Urinary bladder (tissue), 4 donors: ENCODE measurements at places on chromosomes 12 and 14. TPM values are rescaled to one million over a fixed set of nuclear protein-coding genes. Genes with fewer than 3 reads are reported as not detected.

- DNase-seq: no peak
Observed at GRCh38 chr12:95037906-95038305, 34.4 kb upstream of the NDUFA12 start.

DNA sequence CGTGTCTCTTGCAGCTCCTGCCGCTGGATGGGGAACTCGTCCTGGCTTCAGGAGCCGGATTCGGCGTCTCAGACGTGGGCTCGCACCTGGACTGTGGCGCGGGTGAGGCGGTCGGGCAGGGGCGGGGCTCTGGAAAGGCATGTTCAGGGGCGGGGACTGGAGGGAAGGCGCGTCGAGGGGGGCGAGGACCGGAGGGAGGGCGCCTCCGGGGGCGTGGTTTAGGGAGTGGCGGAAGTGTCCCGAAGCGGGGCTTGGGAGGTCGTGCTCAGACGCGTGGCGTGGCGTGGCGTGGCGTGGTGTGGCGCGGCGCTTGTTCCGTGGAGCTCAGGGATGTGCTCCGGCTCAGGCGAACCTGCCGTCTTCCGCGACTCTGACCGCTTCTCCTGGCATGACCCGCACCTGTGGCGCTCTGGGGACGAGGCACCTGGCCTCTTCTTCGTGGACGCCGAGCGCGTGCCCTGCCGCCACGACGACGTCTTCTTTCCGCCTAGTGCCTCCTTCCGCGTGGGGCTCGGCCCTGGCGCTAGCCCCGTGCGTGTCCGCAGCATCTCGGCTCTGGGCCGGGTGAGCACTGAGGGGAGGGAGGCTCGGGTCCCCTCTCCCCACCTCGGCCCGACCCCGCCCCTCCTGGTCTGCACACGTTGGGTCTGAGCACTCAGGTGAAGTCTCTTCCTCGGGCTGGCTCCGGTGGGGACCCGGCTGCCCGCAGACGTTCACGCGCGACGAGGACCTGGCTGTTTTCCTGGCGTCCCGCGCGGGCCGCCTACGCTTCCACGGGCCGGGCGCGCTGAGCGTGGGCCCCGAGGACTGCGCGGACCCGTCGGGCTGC, 6.2 kb downstream of the AMN start:
- peak; percentile 47 for DNase-seq

The SRRM4 gene
- 0.08 TPM for polyA plus RNA-seq

The KRT1 gene
- not detected for polyA plus RNA-seq

- DNase-seq: no peak
Observed at GRCh38 chr12:48878548-48878947, 12.9 kb upstream of the RND1 start.

GRCh38 chr14:54174457-54174856, 217.8 kb upstream of the BMP4 start:
- no peak for DNase-seq

- DNase-seq: no peak
Observed at GRCh38 chr14:61469781-61470180, 148.4 kb downstream of the PRKCH start.

- no peak for DNase-seq
Observed at GRCh38 chr12:122190842-122191668, 8.1 kb downstream of the LRRC43 start.

The POP5 gene
- polyA plus RNA-seq: 38.9 TPM

DNA sequence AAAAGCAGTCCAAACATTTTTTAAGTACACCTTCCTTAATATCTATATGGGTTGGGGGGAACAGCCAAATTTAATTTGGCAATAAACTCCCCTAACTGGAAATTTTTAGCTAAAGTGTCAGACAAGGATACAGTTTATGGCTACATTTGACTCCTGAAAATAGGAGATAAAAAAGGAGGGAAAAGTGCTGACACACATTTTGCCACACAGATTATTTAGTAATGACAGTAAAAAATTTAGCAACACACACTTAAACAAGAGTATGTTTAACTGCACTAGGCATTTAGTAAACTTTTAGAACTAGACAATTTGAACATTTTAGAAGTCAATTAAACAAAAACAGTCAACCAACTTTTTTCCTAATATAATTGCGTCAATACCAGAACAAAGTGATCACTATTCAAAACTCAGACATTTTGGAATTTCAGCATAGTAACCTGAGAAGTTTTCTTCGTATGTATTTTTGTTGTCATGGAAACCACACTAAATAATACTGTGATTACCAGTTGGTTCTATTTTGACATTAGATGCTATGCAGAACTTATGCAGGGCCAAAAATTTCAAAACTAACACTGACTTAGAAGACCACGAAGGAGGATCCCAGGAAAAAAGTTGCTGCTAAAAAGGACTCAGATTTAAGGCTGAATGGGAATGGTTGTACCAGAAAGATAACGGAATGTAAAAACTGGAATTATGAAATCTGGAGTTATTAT, 13.4 kb downstream of the GMFB start:
- DNase-seq: no peak

- no peak for DNase-seq
Observed at GRCh38 chr12:83244001-83244400, 557.3 kb downstream of the TMTC2 start.

DNA sequence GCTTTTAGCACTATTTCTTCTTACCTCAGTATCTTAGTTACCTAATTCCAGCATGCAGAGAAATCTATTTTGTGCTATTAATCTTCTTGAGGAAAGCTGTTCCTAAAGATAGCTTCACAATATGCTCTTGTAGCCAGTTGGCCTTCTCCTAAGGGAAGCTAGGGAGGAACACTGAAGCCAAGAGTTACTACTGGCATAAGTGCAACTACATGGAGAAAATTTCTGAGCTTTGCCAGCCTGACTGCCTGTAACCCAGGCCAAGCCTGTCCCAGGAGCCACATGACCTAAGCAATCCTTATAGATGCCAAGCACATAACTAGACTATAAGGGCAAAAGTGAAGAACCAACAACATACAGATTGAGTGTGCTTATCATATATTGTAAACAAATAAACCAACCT, 890.2 kb downstream of the FLRT2 start:
- no peak for DNase-seq

DNA sequence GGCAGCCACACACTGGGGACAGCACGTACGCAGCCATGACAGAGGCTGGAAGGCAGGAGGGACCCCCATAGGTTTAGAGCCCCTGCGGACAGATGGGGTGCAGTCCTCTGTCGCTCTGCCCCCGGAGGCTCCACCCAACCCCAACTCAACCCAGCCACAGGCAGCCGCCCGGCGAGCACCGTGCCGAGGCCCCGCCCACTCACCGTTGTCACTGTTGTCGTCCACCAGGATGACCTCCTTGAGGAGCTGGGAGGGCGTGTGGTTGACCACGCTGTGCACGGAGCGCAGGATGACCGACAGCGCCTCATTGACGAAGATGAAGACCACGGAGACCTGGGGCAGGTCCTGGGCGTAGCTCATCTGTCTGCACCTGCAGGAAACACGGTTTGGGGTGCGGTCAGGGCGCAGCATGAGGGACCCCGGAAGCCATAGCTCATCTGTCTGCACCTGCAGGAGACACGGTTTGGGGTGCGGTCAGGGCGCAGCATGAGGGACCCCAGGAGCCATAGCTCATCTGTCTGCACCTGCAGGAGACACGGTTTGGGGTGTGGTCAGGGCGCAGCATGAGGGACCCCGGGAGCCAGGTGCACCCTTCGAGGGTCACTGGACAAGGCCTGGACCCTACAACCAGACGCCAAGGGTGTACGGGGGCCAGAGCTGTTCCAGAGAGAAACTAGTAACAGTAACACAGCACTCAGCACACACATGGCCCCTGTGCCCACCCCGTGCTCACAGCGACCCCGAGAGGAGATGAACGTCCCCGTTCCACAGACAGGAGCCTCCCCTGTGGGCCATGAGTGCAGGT, 66.9 kb downstream of the GALNT9 start:
- no peak for DNase-seq

The PLBD1 gene
- polyA plus RNA-seq: 23.2 TPM

The KCNJ8 gene
- 26.5 TPM for polyA plus RNA-seq

GRCh38 chr14:51872396-51872795, 12.0 kb downstream of the GNG2 start:
- DNase-seq: no peak

DNA sequence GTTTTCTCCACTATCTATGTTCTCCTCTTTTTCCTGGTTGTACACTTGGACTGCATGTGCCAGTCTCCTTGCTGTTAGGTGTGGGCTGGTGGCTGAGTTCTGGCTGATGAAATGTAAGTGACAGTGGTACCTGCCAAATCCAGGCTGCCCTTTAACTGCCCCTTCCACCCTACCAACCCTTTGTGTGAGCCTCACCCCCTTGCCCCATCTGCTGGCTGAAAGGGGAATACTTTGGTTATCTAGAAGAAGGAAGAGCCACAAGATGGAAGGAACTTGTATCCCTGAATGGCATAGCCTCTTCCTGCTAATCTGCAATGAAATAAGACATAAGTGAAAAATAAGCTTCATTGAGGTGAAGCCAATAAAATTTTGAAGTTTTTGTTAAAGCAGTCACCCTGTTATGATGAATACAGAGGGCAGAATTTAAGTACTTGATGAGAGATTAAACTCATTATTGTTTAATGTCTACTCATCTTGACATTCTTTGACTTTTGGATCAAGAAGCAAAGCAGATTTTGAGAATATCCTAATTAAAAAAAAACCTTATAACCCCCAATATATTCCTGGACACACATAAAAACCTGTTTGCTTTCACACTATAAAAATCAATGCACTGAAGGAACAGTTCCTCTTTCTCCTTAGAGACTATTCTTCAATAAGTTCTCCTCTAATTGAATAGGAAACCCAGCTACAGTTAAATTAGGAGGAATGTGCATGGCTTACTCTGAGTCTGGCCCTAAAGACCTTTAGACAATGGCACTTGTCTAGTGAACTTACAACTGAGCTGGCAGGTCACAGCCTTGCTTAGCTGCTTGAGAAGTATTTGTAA, 262.6 kb upstream of the BTG1 start:
- DNase-seq: no peak

DNA sequence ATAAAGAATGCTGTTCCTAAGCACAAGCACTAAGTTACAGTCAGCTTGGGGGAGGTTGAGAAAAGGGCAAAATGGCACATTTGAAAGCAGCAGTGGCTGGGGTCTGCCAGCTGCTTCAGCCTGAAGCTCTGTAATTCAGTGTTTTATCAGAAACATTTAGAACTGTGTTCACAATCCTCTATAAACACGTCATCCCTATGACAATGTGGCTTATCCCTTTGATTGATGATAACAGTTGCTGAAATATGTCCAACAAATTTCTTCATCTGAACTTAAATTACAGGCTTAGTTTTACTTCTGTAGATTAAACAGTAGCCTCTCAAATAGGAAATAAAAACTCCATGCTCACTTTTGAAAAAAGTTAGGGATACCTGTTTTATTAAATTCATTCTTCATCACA, 108.8 kb downstream of the VEZT start:
- DNase-seq: no peak

DNA sequence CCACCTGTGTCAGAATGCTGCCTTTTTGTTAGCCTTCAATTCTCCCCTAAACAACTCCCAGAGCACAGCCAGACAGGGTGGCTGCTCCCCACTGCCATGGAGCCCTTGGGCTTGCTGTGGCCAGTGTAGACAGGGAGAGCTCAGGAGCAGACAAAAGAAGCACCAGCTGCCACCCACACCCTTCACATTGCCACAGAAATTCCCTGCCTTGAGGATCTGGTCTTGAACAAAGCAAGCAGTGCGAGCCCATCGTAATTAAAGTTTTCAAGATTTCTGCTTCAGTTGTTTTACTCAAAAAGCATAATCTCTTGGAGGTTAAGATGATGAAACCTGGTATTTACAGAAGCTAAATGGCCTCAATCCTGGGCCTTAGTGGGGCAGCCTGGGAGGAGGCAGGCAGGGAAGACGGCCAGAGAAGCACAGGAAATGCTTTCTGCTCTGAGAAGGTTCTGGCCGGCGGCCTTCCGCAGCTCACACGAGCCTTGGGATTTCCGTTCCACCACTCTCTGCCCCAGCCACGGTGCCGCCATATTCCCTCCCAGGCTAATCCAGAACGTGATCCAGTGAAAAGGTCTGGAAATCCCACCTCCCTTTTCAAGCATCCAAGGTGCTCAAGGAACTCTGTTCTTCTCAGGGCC, 535.2 kb downstream of the BCL11B start:
- DNase-seq: no peak

The KRT83 gene
- polyA plus RNA-seq: not detected

DNA sequence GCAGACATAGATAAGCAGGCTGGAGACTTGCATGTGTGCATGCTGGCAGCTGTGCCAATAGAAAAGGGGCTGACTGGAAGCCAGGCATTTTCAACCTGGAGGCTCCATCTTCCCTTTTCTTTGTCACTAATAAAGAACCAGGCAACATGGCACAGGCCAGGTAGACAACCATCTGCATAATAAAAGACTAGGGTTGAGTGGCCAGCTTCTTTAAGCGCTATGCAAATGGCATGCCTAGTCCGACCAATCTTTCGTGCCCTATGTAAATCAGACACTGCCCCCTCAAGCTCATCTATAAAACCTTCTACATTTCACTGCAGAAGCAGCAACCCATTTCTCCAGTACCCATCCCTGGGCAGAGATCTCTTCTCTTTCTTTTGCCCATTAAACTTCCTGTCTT, 4.6 kb upstream of the KLRC1 start:
- no peak for DNase-seq

GRCh38 chr14:22540293-22540692, 48.7 kb downstream of the DAD1 start:
- DNase-seq: no peak

- no peak for DNase-seq
Observed at GRCh38 chr14:104801520-104802393, 856 bp downstream of the ZBTB42 start.

- no peak for DNase-seq
Observed at GRCh38 chr12:91432089-91432488, 249.5 kb upstream of the DCN start.

- no peak for DNase-seq
Observed at GRCh38 chr12:23361971-23362370, 587.5 kb downstream of the SOX5 start.

DNA sequence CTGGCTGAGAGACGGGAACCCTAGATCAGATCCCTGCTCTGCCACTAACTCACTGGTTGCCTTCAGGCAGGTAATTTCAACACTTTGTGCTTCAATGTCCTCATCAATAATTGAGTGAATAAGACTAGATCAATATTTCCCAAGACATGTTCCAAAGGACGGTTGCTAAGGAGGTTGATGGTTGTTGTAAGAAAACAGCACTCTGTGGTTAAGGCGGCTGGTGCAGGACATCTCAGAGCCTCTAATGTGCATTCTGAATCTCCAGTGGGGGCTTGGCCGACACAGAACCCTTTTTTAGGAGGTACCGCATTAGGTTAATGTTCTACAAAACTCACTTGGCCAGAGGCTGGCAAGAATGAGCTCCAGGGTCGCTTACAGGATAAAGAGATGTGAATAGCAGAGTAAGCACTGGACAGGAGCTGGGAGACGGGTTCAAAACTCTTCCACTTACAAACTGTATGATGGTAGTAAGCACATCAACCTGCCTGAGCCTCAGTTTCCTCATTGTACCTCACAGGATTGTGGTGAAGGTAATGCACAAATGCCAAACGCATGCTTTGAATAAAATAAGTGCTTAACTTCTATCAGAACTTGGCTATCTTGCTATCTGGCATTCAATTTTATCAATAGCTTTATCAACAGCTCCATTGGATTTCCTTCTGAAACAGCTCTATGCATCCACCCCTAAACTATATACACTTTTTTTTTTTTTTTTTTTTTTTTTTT, 136.9 kb upstream of the PARP11 start:
- no peak for DNase-seq

- DNase-seq: no peak
Observed at GRCh38 chr12:49227713-49228112, 37.2 kb upstream of the TUBA1C start.
